CD8-positive, alpha-beta T cell (primary cell): ENCODE measurements at places on chromosomes 1 and 21. TPM values are rescaled to one million over a fixed set of nuclear protein-coding genes. Genes with fewer than 3 reads are reported as not detected.

The TMPRSS3 gene
- 1.2 TPM for total RNA-seq

The S100A16 gene
- total RNA-seq, result not detected

The CAPZB gene
- total RNA-seq, result 151 TPM

The MYCL gene
- not detected for total RNA-seq

The TSSK3 gene
- 0.22 TPM for total RNA-seq
